ENCODE measurements at places on chromosomes 12 and 14.

- DNase-seq = no peak
Observed at GRCh38 chr14:21614240-21614639, 20.5 kb downstream of the OR10G2 start.

GRCh38 chr14:99675951-99676350, 8.1 kb upstream of the CYP46A1 start:
- DNase-seq = no peak

- DNase-seq = no peak
Observed at GRCh38 chr12:4265280-4265679, 8.3 kb upstream of the CCND2 start.

- DNase-seq = no peak
Observed at GRCh38 chr12:67774983-67775587, 126.5 kb downstream of the DYRK2 start.

- DNase-seq = no peak
Observed at GRCh38 chr12:62260733-62261683, 804 bp downstream of the USP15 start.

GRCh38 chr12:26528943-26529342, 304.1 kb downstream of the ITPR2 start:
- no peak for DNase-seq

GRCh38 chr12:33265033-33265731, 174.4 kb downstream of the SYT10 start:
- no peak for DNase-seq

GRCh38 chr12:117034249-117034648, 65.0 kb downstream of the TESC start:
- DNase-seq = no peak

- no peak for DNase-seq
Observed at GRCh38 chr12:15435597-15435996, 113.3 kb downstream of the PTPRO start.

DNA sequence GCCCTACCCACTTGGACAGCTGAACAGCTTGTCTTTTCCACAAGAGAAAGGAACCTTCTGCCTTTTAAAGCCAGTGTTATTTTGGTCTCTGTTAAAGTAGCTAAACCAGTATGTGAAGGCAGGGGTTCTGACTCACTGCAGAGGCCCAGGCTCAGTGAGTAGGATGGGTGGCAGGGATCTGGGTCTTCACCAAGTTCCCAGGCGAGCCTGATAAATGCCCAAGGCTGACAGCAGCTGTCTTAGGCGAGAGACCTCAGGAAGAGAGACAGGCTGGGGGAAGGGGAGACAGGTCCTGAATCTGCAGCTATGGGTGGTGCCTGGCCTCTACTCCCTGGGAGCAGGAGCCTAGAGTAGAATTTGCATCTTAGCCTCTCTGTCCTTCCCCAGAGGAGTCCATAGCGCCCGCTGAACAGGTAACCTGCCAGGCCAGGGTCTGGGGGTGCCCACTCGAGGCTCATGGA, 18.1 kb upstream of the KIF26A start:
- DNase-seq = no peak
